ENCODE measurements at places on chromosomes 1 and 21.
A peak's percentile ranks its signal among the peaks of the same experiment; 100 is the strongest.

GRCh38 chr1:162179121-162179520 lies 109.6 kb downstream of the NOS1AP start:
- DNase-seq: no peak

- peak; percentile 45 for DNase-seq
Observed at GRCh38 chr1:203796236-203796605, 798 bp downstream of the ZBED6 start.

GRCh38 chr1:48777219-48777895 lies 666 bp upstream of the BEND5 start:
- no peak for DNase-seq

DNA sequence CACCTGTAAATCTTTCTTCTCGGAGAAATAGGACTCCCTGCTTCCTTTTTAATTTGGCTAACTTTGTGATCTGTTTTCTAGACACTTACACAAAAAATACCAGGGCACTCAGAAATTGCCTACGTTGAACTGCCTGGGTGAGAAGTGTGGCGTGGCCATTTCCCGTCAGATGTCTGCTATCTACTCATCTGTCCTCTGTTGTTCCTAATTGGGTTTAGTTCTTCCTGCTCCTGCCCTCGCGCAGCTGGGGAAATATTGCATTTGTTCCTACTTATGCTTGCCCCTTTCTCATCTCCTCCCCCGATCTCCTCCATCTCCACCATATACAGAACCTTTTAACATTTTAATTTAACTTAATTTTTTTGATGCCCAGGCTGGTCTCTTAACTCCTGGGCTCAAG lies 55.1 kb downstream of the CD58 start:
- DNase-seq: no peak

- DNase-seq: no peak
Observed at GRCh38 chr1:208172423-208173145, 71.6 kb downstream of the PLXNA2 start.

- no peak for DNase-seq
Observed at GRCh38 chr1:34415140-34415539, 238.4 kb downstream of the C1orf94 start.

DNA sequence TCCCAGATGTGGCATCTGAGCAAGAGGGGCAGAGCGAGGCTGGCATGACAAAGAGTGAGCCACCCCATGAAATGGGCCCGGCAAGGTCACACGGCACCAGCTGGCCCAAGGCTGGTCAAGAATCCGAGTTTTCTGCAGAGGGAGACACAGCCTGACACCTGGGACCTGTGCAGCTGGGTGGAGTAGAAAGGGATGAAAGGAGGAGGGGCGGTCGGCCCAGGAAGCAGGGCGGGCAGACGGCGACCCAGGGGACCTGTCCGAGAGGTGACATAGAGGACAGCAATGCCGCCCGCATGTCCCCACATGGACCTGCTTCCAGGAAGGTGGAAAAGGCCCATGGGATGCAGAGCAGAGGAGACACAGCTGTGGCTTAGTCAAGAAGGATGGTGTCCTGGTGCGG lies 137.7 kb downstream of the PRDM16 start:
- DNase-seq: no peak

DNA sequence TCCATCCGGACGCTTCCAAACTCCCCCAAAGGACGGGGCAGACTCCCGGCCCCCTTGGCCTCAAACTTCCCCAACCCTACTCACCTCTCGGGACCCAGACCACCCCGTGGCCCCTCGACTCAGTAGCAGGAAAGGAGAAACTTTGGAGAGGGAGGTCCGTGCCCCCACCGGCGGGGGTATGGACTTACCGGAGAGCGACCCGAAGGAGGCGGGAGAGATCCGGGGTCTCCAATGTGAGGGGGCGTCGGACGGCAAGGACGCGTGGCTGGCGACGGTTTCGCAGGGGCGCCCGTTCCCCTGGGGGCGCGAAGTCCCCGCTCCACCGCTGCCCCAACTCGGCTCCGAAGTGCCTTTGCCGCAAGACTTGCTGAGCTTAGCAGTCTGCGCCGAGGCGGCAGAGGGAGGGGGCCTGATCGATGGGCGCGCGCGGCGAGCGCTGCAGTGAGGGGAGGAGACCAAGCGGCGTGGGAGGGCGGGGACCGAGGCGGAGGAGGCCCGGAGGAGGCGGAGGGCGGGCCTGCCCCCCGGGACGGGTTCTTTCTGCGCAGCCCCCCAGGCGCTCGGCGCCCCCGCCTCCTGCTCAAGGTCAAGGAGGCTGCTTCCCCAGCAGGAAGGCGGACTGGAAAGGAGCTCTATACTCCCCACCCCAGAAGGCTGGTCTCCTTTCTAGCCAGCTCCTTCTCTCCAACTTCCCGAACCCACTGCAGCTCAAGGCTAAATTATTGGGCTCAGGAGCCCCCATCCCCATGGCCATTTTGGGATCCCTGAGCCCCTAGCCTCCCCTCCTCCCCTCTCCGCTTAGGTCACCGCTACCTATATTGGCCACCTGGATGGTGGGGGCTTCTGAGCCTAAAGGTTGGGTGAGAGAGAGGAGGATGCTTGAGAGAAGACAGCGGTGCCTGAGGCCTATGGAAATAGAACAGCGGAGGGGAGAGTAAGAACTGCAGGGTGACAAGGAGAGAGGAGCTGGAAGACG lies at the start of gene SYT2:
SYT2 (minus strand) TSS at position 385 of the 976 bp plus-strand sequence. CDS start 104,682 bp downstream, outside the sequence.
- peak; percentile 22 for DNase-seq

DNA sequence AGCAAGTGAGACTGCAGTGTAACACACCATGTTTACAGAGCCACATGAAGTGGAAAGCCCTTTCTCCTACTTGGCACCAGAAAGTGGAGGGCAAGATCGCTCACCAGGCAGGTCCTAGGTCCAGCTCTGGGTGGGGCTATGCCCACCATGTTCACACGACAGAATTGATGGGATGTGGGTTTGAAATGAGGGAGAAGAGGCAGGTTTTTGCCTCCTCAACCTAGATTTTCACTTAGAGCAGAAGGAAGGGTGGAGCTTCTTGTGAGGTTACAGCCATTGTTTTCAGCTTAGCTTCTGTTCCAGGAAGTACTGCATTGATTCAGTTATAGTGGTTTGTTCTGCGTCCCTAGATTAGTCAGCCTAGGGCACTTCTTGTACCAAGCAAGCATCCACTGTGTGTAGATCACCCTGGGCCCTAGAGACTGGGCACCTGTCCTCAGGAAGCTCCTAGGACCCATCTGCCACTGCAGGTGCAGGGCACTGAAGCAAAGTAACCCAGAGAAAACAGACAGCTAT lies 2.3 kb downstream of the CD53 start:
- no peak for DNase-seq

DNA sequence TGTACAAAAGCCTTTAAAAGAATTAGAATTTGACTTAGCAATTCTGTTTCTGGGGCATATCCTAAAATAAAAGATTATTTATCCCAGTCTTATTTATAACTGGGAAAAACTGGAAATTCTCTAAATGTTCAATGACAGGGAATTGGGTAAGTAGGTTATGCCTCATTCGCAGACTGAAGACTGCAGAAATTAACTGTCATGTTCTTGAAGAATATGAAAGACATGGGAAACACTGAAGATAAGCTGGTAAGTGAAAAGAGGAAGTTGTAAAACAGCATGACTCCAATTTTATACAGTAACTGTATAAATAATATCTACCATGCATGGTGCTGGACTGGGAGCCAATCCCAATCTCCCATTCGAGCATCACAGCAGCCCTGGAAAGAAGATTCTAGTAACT lies 50.6 kb upstream of the SLC2A1 start:
- no peak for DNase-seq

DNA sequence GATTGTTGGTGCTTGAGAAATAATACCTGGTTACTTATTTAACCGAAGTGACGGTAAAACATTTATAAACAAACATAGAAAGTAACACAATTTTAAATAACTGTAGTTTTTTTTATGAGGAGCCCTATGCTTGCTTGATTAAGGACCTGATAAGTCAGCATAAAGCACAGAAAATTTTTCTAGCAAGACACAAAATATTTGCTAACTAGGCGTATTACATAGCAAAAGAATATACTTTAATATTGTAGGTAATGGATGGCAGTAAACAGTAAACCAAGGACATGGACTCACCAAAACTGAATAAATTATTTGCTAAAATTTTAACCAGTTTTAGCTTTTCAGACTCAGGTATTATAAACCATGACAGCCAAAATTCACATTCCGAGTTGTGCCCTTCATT lies 90.9 kb downstream of the MAST2 start:
- no peak for DNase-seq

DNA sequence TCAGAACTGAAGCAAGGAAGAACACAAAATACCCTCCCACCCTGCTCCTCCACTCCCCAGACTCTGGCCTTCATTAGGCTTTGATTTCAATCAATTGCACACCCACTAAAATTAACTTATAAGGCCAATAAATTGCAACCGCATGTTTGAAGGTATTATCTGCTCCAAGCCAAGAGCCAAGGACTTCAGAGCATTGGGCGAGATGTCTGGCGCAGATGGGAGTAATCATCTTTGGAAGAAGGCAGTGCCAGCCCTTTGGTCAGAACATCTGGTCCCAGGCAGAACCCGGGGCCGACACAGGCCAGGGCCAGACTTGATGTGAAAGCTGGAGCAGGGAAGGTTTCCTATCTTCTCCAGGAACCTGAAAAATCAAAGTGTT lies 60.0 kb downstream of the SLC66A1 start:
- DNase-seq: no peak

- DNase-seq: no peak
Observed at GRCh38 chr1:194442901-194443575, 1256.6 kb upstream of the B3GALT2 start.

DNA sequence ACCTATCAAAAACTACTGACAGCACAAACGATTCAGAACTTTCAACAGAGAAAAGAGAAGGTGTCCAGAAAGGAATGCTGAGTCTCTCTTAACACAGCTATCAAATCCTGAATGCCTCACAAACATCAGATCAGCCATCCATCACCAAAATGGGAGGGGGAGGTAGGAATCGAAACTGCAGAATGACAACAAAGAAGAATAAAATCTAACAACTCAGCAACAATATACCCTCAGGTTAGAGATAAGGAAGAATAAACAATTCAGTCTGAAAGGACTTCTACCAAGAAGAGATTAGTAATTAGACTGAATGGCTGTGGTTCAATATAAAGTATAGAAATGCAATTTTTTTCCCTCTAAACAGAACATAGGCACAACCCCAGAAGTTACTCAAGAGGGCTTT lies 94.4 kb downstream of the RERE start:
- no peak for DNase-seq

- peak; percentile 76 for DNase-seq
Observed at GRCh38 chr1:181010789-181011188, 11.9 kb downstream of the STX6 start.

GRCh38 chr1:173590557-173590956 lies 12.3 kb downstream of the SLC9C2 start:
- no peak for DNase-seq

DNA sequence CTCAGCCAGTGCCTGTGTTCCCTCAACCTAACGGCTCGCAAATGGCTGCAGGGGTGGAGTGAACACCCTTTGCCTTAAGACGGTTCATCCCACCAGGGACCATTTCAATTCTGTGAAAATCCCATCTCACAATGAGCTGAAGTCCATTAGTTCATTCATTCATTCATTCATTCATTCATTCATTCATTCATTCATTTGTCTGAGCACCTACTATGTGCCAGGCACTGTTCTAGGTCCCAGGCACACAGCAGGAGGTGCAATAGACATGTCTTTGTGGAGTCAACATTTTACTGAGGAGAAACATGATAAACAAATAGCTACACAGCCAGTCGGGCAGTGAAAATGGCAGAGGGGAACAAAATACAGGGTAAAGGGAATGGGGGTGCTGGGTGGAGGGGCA lies 618.8 kb downstream of the MATN1 start:
- DNase-seq: no peak

GRCh38 chr21:35375115-35375514 lies 326.0 kb upstream of the RUNX1 start:
- peak; percentile 96 for DNase-seq

GRCh38 chr1:70224954-70225353 lies 3.8 kb downstream of the SRSF11 start:
- no peak for DNase-seq

DNA sequence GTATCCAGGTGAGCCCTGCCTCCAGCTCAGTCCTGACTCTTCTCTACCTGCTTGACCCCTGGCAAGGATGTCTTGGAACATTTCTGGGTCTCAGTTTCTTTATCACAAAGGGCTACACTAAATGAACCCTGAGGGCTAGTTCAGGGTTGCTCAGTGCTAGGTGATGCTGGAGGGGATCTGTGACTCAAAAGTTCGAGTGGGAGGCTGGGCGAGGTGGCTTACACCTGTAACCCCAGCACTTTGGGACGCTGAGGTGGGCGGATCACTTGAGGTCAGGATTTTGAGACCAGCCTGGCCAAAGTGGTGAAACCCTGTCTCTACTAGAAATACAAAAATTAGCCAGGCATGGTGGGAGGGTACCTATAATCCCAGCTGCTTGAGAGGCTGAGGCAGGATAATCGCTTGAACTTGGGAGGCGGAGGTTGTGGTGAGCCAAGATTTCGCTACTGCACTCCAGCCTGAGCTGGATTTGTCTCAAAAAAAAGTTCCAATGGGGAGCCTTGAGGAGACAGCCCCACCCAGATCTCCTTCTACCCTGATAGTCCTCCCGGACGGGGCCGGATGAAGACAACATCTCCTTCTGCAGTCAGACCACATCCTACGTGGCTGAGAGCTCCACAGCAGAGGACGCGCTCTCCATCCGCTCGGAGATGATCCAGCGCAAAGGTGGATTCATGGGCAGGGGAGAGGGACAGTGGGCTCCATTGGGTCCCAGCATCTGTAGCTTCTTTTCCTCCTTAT lies 48.9 kb downstream of the YARS1 start:
- no peak for DNase-seq

- DNase-seq: no peak
Observed at GRCh38 chr1:176858433-176858916, 306.0 kb downstream of the ASTN1 start.

GRCh38 chr1:6205849-6206519 lies at the start of gene RNF207:
Gene RNF207, plus strand, starts transcription at chr1:6206119. Its CDS starts 417 bp downstream, at chr1:6206536.
- DNase-seq: peak; percentile 76

DNA sequence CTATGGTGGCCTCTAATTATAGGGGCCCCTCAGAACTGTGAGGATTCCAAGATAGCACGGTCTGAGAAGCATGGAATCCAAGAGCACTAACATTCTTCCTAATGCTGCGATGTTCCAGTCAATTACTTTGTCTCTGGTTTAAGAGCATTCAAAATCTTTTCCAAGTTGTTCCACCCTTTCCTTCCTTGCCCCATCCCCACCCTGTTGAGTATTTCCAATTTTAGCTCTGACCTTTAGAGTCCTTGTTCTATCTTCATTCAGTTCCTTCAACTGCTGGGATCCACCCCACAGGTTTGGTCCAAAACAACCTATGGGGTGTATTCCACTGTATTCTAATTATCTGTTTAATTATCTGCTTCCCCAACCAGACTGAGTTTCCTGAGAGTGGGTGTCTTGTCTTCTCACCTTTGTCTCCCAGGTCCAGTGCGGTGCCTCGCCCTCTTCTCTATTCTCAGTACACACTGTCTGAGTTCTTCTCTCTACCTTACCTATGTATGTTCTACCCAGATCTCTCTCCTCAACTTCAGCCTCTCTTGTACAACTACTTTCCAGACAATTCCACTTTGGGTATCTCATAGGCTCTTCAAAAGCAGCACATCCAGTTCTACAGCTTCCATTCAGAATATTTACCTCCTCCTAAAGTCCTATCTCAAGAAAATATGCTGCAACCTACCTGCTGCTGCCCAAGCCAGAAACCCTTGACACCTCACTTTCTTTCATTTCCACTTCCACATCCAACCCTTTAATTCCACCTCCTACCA lies 25.0 kb upstream of the BCL9 start:
- no peak for DNase-seq
